ENCODE measurements at places on chromosomes 7 and 10. TPM values are rescaled to one million over a fixed set of nuclear protein-coding genes. Genes with fewer than 3 reads are reported as not detected.

DKK1 gene
- total RNA-seq: 1.5 TPM

FAM170B gene
- not detected for total RNA-seq

TEX36 gene
- not detected for total RNA-seq

TSPAN33 gene
- total RNA-seq: 54.9 TPM

SHH gene
- total RNA-seq: 15.2 TPM

CYP3A4 gene
- total RNA-seq: not detected

MALRD1 gene
- 2.0 TPM for total RNA-seq

EFCAB10 gene
- 0.91 TPM for total RNA-seq

CPA5 gene
- total RNA-seq: 1.1 TPM

FOXP2 gene
- 8.0 TPM for total RNA-seq

COBL gene
- 42.7 TPM for total RNA-seq

TPK1 gene
- total RNA-seq: 15.5 TPM

ZDHHC16 gene
- 35.9 TPM for total RNA-seq

PSD gene
- total RNA-seq: 2.2 TPM

RPEL1 gene
- total RNA-seq: not detected

RBP3 gene
- total RNA-seq: not detected

All from kidney (tissue), 22 donors.